Esophagus squamous epithelium (tissue), 5 donors: ENCODE measurements at places on chromosomes 6 and 20.

- no peak for DNase-seq
Measured at GRCh38 chr20:48690888-48691287, 136.9 kb downstream of the PREX1 start.

DNA sequence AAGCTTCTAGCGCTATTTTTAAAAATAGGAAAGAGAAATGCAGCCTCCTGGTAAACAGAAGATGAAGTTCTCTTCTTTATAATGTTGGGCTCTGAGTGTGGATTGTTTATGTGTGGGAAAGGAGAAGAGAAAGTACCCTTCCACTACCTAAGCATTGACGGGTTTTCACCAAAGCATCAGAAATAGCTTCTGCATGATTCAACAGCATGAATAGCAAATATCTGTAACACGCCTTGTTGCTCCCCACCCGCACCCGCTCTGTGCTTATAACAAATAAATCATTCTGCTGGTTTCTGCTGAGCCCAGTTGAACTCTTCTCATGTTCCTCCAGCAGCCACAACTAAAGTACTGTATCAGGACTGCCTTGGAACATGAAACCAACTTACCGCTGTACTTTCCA, 20.7 kb downstream of the TXLNB start:
- no peak for DNase-seq

DNA sequence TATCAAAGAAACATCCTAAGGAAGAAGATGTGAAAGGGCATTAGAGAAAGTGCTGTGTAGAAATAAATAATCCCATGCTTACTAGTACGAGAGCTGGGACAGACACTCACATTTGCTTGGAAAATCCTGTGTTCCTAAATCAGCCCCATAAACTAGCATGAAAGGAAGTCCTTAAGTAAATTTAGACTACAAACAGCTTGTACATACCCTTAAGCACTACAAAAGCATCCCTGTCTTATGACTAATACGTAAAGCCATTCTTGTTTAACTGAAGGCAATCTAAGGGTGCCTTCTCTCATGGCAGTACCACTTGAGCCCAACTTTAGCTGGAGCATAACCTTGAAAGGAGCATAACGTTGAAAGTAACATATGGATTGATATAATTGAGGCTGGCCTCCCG, 15.4 kb upstream of the FOXQ1 start:
- no peak for DNase-seq

DNA sequence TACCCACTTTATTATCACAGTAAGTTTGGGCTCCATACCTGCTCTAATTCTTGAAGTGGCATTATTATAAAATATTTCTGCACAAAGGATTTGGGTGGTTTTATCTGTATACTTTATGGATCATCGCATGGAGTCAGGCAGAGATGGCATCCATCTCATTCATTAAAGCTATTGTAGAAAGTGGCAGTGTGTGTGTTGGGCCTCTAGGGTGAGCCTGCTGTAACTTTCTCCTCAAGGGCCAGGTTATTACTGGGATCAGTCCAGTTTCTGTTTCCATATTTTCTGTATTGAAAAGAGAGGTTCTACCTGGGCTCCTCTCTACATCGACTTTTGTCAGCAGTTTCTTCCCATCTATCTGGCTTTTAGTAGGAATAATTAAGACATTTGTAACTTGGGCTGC, 511.1 kb downstream of the MMUT start:
- DNase-seq = no peak

GRCh38 chr6:135161411-135162395, 19.4 kb upstream of the MYB start:
- no peak for DNase-seq

DNA sequence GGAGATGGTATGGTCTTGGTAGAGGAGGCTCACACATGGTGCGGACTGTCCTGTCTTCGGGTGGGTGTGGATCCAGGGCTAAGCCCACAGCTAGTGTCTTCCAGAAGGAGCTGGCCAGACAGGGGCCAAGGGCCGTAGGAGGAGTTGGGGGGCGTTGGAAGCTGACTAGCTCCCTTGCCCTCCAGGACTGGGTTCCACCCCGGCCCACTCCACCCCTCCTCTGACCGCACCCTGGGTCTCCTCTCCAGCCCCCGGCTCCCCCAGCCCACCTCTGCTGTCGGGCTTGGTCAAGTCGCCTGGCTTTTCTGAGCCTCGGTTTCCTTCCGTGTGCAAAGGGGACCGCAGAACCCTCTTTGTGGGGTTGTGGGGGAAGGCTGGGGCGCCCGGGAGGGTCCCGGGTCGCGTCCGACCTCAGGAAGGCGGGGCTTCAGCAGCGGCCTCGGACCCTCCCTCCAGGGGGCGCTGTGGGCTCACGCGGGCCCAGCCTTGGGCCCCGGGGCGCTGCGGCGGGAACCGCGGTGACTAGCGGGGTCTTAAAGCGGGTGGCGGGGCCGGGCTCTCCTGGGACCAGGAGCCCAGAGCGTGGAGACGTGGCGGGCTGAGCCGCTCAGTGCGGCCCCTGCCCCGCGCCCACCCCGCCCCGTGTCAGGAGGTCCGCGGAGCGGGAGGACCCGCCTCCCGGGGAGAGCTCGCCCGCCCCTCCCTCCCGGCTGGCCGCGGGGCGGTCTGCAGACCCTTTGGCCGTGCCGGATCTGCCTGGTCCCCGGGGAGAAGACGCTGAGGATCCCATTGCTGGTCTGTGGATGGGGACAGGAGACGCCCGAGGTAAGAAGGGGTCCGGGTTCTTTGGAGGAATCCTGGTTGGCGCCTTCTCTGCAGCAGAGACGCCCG, 5.4 kb downstream of the NPBWR2 start:
- no peak for DNase-seq

- no peak for DNase-seq
Measured at GRCh38 chr6:137550535-137550934, 56.3 kb upstream of the OLIG3 start.

DNA sequence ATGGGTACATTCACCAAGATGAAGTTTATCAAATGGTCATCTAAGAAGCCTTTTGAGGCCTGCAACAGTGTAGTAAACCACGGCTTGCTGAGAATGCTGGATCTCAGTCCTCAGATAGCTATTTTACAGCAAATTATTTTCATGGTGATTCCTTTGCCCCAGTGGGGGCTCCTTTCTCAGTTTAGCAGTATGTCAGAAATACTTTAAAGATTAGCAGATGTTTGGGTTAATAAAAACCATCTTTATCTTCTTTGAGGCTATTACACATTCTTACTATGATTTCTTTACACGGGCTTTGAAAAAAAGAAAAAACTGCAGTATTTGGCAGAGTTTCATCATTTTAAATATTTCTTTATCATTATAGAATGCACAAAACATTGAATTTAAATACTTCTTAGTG, 10.7 kb downstream of the MYLIP start:
- DNase-seq = no peak

DNA sequence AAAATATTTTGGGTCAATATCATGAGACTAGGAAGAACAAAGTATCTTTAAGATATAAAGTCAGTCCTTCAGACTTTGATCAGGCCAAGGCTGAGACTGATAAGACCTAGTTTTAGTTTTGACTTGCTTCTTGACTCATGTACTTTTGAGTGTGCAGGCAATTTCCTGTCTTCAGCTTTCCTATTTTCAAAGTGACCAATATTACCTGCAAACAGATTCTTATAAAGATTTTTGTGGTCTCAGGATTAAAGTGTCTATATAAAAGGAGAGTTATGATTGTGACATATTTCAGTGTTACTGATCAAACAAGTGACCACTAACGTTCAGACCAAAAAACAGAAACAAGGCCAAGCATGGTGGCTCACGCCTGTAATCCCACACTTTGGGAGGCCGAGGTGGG, 36.0 kb upstream of the AKIRIN2 start:
- DNase-seq = no peak

GRCh38 chr20:1427457-1428054, 34.7 kb upstream of the FKBP1A start:
- DNase-seq = no peak

GRCh38 chr20:602111-602970, 7.8 kb downstream of the TCF15 start:
- DNase-seq = no peak

- no peak for DNase-seq
Measured at GRCh38 chr20:62616728-62617621, 25.3 kb upstream of the SLCO4A1 start.

GRCh38 chr20:6613280-6613861, 154.1 kb upstream of the BMP2 start:
- no peak for DNase-seq

DNA sequence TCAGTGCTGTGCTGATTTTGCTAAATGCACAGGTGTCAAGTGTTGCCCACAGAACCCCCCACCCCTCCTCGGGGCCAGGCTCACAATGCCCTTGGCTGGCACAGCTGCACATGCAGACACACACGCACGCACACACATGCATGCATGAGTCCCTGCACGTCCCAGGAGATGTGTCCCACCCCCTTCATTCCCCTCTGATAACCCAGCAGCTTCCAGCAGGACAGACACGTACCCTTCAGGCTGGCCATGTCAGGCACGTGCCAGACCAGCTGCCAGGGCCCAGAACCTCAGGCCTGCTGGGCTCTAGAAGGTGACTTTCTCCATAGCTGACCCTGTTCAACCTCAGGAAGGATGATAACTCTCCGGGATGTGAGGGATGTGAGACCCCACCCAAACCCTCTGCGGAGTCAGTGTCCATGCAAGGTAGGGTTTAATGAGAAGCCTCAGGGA, 44.4 kb downstream of the MRPL14 start:
- DNase-seq = no peak

GRCh38 chr20:35830264-35830663, 58.4 kb downstream of the PHF20 start:
- no peak for DNase-seq

- DNase-seq = no peak
Measured at GRCh38 chr6:134636186-134636799, 313.6 kb downstream of the ALDH8A1 start.

DNA sequence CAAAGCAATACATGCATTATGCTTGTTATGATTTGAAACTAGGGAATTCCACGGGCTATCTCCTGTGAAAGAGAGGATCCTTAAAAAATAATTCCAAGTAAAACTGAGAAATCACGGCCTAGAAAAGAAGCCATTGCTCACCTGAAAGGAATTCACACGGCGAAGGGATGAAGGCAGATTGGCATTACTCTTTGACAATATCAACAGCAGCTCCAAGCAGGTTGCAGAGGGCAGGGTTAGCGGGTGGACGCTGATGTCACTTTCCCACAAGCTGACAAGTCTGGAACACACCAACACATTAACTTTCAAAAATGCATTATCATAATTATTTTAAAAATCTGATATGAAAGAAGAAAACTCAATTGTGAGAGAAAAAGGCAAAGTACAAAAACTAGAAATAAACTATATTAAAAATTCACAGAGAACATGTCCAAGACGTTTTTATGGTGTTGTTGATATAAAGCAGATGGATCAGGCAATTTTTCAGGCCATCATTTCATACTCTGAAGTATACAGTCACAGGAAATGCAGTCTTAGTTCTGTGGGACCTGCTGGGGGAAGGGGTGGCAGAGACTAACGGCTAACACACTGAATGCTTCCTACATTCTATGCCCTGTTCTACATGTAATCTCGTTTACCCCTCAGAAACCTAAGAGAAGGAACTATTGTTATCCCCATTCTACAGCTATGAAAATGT, 108.3 kb downstream of the UBE3D start:
- no peak for DNase-seq
